Eye (tissue), 1 donor: ENCODE measurements at places on chromosomes 2 and 18.

DNA sequence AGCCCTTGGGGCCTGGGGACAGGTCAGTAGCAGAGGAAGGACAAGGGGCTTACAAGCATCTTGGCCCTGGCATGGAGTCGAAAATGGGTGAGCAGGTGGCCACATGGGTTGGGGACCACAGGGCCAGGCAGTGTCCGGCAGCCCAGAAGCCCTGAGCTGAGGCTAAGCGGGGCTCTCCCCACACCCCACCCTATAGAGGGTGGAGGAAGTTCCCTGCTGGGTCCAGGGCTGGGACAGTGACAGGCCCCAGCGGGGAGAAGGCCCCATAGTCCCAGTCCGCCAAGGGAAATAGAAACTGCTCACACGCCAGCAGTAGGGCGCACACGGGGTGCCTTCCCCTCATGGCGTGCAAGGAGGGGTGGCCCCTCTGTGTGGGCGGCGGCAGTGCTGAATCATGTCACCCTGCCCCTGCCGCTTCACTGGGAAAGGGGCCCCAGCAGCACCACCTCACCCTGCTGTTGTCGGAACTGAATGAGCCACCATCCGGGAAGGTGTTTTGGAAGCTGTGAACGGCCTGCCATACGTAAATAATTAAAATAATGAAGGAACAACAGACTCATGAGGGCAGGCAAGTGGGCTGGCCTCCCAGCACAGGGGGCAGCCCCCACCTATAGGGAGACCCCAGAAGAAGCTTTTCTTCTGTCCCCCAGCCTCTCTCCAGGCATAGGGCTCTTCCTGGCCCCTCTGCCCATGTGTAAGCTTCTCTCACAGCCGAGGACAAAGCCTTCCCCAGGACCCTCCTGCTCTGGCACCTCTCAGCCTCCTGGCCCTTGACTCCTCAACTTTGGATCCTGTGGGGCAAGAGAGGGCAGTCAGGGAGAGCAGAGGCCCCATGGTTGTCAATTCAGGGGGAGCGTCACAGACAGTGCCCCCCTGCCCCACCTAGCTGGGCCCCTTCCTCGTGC is 12.7 kb upstream of the DUSP2 start:
- no peak for DNase-seq

DNA sequence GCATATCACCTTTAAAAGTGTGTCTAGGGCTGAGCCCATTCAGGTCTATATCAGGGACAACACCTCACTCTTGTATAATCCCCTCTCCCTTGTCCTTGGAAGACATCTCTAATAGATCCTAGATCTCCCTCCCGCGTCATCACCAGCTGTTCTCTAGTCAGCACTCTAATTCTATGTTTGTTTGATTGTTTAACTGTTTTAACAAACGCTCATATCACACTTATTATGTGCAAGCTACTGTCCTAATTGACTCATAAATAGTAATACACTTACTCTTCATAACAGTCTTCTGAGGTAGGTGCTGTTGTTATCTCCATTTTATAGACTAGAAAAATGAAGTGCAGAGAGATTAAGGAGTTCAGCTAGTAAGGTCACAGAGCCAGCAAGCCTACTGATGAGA is 1.6 kb upstream of the ERMN start:
- no peak for DNase-seq

- no peak for DNase-seq
These were observed 16.3 kb upstream of the SNED1 start for GRCh38 chr2:240981871-240982800.

- no peak for DNase-seq
These were observed 5.1 kb downstream of the FECH start for GRCh38 chr18:57581301-57581934.
